ENCODE measurements at places on chromosomes 1 and 21.

DNA sequence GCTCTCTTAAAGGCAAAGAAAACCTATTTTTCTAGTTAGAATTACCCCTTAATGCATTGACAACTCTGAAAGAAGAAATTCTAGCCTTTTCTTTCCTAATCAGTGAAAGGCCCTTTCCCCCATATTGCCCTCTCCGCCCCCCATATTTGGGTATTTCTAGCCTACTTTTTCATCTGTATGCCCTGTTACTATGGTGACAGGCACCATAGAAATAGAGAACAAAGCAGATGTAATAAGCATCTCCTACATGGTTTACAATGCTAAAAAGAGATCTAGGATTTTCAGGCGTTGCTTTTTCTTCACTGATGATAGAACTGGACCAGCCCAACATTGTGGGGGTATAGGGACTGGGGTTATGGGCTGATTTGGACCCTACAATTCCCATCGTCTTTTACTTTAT, 14.5 kb downstream of the LRRC8B start:
- no peak for DNase-seq

DNA sequence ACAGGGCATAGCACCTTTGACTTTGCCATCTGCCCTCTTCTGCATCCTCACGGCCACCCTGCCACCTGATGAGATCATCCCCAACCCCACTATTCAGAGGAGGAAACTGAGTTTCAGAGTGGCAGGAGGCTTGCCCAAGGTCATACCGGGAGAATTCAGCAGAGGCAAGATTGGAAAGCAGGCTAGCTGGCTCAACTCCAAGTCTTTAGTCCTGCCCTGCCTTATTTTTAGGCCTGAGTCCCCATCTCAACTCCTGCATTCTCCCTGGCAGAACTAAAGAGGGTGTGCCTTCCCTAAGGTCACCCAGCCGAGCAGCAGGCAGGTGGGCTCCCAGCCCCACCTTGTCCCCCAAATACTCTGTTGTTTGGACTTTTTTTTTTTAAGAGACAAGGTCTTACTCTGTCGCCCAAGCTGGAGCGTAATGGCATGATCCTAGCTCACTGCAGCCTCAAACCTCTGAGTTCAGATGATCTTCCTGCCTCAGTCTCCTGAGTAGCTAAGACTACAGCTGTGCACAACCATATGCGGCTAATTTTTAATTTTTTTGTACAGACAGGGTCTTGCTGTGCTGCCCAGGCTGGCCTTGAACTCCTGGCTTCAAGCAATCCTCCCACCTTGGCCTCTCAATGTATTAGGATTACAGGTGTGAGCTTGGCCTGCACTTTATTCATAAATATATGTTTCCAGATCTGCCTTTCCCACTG, 13.8 kb upstream of the FGR start:
- DNase-seq, result no peak

DNA sequence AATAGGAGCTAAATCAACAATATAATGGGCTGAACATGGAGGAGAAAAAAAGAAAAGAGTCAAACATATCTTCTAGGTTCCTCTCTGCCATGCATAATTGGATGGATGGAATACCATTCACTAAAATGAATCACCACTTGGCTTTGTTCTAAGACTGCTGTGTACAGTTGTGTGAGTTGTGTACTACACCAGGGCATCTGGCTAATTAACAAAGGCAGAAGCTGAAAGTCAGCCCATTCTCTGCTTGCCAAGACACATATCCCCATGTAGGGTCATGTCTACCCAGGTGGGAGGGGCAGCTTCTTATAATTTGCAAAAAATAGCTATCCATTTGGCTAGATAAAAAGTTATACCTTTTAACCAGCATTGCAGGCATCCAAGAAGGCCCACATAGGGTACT, 21.0 kb downstream of the JUN start:
- DNase-seq, result no peak

GRCh38 chr1:198165927-198166647, 9.3 kb downstream of the NEK7 start:
- DNase-seq, result no peak

- DNase-seq, result no peak
These were observed 163.6 kb upstream of the ARHGEF16 start for GRCh38 chr1:3290915-3291314.
